ENCODE measurements at places on chromosomes 1 and 21. TPM values are rescaled to one million over a fixed set of nuclear protein-coding genes. Genes with fewer than 3 reads are reported as not detected.

DNA sequence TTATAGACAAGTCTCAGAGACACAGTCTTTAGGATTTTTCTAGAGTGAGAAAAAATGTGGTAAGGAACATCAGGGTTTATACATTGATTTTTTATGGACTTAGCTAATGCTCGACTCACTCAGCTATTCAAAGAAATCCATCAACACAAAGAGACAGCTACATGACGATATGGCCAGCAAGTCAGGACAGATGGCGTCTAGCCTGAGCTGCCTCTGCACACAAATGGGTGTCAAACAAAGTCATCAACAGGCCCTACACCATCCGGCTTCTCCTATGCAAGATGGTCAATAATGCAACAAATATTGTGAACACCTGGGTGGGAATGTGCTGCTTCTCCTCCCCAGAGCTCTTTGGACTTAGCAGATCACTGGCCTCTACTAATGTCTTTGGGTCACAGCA lies 13.3 kb upstream of the ERICH3 start:
- no peak for DNase-seq

DNA sequence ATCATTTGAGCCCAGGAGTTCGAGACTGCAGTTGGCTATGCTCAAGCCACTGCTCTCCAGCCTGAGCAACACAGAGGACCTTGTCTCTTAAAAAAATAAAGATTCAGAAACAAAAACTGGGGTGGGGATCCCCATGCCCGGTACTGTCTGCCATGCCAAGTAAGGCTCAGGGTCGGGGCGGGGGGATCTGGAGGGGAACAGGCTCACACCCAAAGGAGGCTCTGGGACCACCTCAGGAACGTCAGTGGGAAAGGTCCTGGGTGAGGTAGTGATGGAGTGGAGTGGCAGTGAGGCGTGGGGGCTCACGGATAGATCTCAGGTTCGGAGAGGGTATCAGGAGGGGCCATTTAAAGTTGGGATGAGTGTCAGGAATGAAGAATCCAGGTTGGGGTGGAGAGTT lies 765 bp upstream of the S100A4 start:
- no peak for DNase-seq

DNA sequence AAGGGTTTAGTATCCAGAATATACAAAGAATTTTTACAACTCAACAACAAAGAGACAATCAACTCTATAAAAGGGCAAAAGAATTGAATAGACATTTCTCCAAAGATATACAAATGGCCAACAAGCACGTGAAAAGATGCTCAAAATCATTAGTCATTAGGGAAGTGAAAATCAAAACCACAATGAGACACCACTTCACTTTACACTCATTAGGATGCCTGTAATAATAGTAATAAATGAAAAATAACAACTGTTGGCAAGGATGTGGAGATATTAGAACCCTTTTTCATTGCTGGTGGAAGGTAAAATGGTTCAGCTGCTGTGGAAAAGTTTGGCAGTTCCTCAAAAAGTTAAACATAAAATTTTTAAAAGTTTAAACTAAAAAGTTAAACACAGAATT lies 7.0 kb upstream of the ABCD3 start:
- no peak for DNase-seq

DNA sequence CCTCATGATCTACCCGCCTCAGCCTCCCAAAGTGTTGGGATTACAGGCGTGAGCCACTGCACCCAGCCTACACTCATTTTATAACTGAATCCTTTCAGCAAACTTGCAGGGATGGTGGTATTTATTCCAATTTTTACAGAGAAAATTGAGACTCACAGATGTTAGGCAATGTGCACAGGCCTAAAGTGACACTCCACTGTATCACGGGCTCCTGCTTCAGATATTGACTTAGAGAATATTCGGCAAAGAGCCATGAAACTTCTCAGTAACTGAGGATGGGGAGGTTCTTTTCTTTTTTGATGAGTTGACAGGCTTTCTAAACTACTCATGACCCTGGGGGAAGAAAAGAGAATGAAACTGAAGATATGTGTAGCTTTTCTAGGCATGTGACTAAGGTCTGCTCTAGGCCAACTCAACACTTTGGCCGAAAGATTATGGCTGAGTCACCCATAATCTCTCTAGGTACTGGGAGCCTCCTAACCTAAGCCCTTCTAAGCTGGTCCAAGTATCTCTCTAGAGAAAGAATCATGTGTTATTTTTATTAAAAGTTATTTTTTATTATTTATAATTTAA lies 19.9 kb upstream of the PTCH2 start:
- DNase-seq = no peak

- DNase-seq = no peak
Observed at GRCh38 chr1:63268876-63269275, 53.5 kb upstream of the FOXD3 start.

DNA sequence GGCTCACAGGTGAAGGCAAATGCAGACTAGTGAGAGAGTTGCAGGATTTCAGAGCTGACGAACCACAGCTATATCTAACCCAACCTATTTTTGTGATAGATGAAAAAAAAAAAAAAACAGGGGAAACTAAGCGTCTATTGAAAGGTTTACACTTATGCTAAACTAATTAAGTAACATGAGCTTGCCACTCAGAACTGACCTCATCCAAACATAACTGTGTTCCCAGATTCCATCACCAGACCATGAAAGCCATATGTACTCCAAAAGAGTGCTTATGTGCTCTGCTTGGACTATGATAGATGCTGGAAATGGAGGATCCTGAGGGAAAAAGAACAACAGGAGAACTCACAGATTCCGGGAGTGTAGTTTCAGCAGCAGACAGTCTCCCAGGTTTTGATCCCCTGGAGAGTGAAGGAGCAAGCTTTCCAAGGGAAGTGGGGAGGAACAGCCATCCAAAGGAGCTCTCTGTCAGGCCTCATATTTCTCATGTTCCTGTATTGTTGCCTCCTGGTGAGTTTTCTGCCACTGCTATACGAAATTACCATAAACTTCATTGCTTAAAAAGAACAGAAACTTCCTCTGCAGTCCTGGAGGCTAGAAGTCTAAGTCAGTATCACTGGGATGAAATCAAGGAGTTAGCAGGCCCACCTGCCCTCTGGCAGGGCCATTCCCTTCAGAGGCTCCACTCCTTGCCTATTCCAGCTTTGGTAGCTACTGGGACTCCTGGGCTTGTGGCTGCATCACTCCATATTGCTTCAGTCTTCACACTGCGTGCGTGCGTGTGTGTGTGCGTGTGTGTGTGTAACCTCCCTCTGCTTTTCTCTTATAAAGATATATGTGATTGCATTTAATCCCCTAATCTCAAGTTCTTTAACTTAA lies 38.1 kb downstream of the NIBAN1 start:
- peak; percentile 34 for DNase-seq

- DNase-seq = no peak
Observed at GRCh38 chr1:16420424-16421118, 16.7 kb downstream of the SPATA21 start.

GRCh38 chr21:44873356-44874239 lies at the start of gene PTTG1IP:
PTTG1IP (minus strand) TSS chr21:44873690; CDS start chr21:44873616, 74 bp downstream.
- peak; percentile 100 for DNase-seq

Gene HIVEP3
- 6.5 TPM for total RNA-seq

Gene SLAMF8
- 2.4 TPM for total RNA-seq

Gene DCST2
- 0.37 TPM for total RNA-seq

Measured in left ventricle myocardium superior (tissue), 1 donor.